Adipocyte (in vitro differentiated cells): ENCODE measurements at places on chromosomes 2 and 18.
A peak's percentile ranks its signal among the peaks of the same experiment; 100 is the strongest.

- peak; percentile 43 for DNase-seq
Observed at GRCh38 chr2:207847807-207848544, 78.3 kb upstream of the FZD5 start.

GRCh38 chr18:79924814-79925731, 26.4 kb downstream of the SLC66A2 start:
- no peak for DNase-seq

- peak; percentile 45 for DNase-seq
Observed at GRCh38 chr2:142306131-142306530, 175.3 kb upstream of the LRP1B start.

GRCh38 chr2:152646775-152647174, 70.5 kb downstream of the PRPF40A start:
- DNase-seq: peak; percentile 86

GRCh38 chr18:24019641-24020331, 5.2 kb downstream of the TTC39C start:
- DNase-seq: no peak

- no peak for DNase-seq
Observed at GRCh38 chr2:219565130-219566080, 5.9 kb downstream of the OBSL1 start.

DNA sequence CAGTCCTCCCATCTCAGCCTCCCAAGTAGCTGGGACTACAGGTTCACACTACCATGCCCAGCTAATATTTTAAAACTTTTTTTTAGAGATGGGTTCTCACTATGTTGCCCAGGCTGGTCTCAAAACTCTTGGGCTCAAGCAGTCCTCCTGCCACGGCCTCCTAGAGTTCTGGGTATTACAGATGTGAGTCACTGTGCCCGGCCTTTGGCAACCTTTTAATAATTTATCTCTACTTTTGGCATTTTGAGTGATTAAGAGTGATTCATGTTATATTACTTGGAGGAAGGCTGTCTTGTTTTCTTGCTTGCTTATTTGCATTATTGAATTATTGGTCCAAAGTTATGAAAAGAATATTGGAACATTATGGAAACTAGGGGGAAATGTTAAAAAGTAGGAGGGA, 24.3 kb downstream of the NCOA1 start:
- no peak for DNase-seq

DNA sequence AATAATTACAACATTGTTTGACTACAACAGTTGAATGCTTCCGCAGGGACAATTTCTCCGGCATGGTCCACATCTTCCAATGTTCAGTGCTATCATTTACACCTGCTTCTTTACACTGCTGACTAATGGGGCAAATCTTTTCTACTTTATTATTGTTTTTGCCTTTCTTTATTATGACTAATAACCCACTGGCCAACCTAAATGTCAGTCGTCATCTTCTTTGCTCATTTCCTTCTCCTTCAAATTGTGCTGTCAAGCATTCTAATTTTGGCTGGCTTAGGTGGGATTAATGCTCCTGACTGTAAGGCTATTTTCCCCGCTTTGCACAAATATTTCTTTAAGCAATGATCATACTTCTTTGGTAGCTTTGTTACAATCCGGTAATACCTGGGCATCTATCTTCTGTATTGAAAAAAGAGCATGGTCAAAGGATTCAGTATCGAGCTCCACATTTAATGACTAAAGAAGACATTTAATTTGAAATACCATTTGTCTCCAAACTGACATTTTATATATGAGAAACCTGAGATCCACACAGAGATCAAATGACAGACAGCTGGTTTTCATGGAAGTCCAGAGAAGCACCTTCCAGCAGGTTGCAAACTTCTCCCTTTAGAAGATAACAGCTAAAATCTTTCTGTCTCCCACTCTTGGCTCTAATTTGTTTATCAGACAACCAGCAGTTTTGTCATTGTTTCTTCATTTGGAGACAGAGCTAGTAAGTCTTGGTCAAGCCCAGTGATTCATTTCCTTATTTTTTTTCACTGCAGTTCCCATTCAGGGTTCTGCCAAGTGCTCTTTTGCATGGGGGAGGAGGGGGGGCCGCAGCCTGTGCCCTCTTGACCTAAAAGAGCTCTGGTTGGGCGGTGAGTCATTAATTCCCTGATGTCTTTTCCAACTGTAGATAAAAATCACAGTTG, 132.9 kb downstream of the SOCS6 start:
- peak; percentile 72 for DNase-seq

DNA sequence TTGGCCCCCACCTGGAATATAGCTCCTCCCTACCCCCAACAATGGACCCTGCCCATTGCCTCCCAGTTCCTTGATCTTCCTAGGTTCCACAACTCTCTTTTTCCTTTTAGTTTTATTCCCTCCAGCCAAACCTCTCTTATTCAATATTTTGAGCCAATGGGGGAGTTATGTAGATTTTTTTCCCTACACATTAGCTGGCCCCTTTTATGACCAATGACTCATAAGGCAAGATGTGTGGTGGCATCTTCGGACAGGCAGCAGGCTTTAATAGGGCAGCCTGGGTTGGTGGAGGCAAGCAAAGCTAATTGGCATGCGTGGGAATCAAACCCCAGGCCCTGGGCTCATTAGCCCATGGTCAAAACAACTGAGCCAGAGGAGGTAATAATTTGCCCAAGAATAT, 9.2 kb downstream of the GRP start:
- DNase-seq: no peak

GRCh38 chr2:106105151-106105922, 88.8 kb downstream of the UXS1 start:
- no peak for DNase-seq

DNA sequence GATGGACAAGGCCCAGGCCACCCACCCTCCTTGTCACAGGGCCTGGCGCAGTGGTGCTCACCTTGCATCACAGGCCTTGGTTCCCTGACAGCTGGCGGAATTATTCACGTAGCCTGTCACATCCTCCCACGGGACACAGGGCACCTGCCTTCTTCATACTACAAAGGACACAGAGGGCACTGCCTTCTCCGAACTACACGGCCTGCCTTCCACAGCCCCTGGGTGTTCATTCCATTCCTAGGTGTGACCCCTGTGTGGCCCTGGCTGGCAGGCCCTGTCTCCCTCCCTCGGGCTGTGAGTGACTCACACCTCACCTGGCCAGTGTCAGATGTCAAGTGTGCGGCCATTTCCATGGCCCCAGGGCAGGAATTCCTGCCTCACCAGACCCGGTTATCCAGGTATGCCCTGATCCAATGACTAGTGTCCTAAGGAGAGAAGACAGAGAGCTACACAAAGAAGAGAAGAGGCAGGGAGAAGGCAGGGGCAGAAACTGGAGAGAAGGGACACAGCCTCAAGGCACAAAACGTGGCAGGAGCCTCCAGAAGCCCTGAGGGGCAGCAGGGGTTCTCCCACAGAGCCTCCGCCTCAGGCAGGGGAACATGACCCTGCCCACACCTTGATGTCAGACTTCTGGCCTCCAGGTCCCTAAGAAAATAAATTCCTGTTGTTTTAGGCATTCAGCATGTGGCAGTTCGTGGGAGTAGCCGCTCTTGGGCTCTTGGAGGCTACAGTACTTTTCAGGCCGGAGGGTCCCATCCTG, 43.4 kb downstream of the MBP start:
- no peak for DNase-seq

DNA sequence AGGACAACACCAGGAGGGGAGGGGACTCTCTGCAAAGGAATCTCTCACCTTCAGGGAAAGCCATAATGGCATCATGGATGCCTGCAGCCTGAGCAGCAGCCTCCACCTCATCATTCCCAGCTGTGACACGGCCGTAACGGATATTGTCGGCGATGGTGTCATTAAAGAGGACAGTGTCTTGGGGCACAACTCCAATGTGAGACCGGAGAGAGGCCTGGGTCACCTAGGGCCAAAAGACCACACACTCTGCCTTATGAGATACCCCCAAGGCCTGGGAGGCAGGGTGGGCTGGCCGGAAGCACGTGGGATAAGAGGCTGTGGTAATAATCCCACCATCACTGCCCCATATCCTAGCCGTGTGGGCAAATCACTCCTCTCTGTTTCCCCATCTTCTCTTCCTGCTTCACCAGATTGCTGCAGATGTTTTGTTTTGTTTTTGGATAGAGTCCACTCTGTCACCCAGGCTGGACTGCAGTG, 4.3 kb downstream of the ZFAND2B start:
- DNase-seq: no peak

DNA sequence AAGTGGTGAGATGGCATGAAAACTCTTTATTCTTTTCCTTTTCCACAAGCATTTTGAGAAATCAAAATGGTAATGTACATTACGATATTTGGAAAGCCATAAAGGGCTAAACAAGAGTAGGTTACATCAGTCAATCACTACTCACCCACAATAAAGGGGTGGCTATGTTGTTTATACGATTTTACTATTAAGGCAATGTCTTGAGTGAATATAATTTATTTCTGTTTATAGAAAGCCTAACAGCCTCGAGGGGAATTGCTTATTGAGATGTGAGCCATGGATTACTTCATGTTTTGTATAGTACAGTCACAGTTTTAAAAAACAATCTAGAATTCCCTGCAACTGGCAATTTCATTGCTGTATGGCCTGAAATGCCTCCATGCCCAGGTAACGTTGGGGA, 237.5 kb upstream of the RBBP8 start:
- peak; percentile 40 for DNase-seq

- DNase-seq: no peak
Observed at GRCh38 chr2:105557021-105557920, 158.4 kb upstream of the FHL2 start.

- DNase-seq: peak; percentile 87
Observed at GRCh38 chr2:189254268-189254883, 74.8 kb upstream of the COL5A2 start.

GRCh38 chr18:57631697-57632096, 10.1 kb upstream of the NARS1 start:
- DNase-seq: no peak

- DNase-seq: no peak
Observed at GRCh38 chr2:47272905-47273758, 118.0 kb upstream of the STPG4 start.

DNA sequence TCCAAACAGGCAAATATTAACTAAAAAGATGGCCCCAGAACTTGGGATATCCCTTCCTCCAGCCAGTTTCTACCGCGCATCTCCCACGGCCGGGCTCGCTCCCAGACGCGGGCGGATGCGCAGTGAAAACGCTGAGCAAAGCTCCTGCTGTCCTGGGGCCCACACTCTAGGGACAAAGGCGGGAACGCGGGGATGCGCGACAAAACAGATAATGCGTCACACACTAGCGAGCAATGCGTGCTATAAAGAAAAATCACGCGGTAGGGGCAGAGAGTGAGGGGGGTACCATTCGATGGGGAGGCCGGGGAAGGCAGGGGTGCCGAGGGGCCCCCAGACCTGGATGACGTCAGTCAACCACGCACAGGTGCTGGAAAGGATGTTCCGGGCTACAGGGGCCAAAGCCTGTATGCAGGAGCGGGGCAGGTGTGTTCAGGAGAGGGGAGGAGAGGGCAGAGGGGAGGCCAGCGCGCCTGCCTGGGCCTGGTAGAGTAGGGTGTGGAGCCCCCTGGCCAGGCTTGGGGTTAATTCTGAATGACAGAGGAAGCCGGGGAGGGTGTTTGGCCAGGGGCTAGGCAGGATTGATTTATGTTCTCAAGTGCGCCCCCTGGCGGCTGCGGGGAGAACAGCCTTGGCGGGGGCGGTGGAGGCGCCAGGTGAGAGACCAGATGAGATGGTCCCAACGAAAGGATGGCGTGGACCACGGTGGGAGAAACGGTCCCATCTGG, 14.9 kb upstream of the ITM2C start:
- DNase-seq: peak; percentile 38

DNA sequence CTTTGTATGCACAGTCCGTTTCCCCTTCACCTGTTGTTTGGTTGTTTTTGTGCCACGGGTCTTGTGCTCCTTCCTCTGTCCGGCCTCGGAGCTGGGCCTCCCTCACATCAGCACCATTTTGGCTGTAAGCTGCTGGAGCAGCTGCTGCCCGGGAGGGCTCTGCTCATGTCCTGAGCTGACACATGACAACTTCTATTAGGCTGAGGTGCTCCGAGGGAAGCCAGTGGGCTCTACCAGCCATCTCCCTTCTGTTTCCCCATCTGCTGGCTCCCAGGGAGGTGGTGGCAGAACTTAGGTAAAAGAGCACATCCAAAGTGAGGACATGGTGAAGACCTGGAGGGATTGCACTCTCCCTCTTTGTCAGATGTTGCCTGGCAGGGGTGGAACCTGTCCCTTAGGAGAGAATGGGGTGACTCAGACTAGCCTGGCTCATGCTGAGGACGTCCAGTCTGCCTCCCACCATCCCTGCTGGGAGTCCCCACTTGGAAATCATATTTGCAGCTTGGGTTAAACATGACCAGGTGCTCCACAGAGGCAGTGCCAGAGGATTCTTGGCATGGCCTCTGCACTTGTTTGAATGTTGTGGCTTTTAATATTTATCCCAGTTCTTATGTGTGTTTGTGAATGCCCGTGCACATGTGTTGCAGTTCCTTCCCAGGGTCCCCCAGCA, 49.8 kb upstream of the TNP1 start:
- no peak for DNase-seq
